ENCODE measurements at places on chromosomes 11 and 22. TPM values are rescaled to one million over a fixed set of nuclear protein-coding genes. Genes with fewer than 3 reads are reported as not detected.

GRCh38 chr11:46900091-46900746 lies 18.1 kb downstream of the LRP4 start:
- DNase-seq = no peak

DNA sequence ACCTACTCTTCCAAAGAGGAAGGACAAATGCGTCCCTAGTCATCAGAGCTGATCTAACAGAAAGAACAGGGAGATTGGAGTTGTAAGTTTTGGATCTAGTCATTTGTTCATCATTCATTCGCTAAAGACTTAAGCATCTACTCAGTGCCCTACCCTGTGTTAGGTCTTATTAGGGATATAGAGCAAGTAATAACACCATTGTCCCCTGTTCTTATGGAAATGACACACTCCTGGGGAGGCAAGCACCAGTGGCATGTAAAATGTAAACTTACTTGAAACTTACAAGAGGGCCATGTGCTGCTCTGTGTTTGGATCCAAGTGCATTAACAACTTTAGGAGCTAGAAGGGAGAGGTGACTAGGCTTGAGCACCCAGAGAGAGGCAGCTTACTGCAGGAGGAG lies 61.9 kb downstream of the P4HA3 start:
- no peak for DNase-seq

- DNase-seq = no peak
Measured at GRCh38 chr11:128447233-128447632, 140.1 kb downstream of the ETS1 start.

DNA sequence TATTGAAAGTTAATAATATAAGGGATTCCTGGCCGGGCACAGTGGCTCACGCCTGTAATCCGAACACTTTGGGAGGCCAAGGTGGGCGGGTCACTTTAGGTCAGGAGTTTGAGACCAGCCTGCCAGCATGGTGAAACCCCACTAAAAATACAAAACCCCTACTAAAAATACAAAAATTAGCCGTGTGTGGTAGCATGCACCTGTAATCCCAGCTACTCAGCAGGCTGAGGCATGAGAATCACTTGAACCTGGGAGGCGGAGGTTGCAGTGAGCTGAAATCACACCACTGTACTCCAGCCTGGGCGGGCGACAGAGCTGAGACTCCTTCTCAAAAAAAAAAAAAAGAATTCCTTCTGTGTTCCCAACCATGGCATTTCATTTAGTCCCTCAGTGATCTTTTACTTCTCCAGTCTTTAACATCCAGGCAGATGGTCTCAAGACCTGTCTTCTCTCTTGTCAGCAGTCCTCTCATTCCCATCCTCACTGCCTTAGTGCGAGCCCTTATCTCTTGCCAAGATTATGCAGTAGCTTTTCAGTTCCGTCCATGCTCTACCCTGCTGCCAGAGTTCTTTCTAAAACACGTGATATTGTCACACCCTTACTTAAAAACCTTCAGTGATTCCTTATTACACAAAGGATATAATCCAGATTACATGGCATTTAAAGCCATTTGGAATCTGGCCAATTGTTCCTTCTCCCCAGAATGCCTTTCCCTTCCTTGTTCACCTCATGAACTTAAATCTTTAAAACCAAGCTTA lies 17.9 kb downstream of the RTN3 start:
- DNase-seq = no peak

DNA sequence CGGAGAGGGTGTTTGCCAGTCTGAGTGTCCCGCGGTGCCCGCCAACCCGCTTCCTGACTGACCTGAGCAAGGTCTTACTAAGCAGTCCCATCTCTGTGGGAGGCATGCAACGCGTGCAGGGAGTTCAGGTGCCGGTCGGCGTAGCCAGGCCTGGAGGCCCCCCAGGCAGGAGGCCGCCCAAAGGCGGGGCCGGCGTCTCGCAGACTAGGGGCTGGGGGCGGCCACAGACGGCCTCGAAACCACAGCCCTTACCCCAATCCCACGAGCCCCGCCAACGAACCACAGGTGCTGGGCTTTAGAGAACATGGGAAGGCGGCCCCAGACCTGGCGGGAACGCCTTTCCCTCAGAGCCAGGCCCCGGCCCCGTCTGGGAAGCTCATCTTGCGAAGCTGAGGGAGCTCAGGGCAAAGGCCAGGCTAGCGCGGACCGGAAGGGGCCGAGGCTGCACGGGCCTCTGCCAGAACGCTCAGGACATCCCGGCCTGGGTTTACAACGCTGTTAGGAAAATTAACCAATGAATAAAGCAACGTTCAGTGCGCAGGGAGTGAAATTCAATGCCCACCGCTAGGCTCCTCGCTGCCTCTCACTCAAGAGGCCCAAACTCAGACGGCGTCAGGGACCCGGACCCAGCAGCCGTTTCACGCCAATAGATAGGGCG lies 2.1 kb upstream of the MTFP1 start:
- DNase-seq = no peak

DNA sequence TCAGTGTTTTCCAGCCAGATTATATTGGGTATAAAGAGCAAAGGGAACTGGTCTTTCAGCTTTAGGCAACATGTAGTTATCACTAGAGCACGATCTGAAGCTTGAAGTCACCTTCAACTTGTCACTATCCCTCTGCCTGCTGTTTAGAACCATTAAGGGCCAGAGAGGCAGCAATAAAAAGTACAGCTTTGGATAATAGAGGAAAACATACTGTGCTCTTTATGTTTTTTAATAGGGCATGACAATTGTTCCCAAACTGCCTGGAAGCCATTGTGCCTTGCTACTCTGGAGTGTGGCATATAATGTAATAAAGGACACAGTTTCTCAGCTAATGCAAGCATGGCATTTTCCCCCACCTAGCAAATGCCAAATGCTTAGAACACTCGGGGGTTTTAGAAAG lies 1912.0 kb upstream of the RAG2 start:
- no peak for DNase-seq

GRCh38 chr22:36816636-36817524 lies at the start of gene PVALB:
PVALB (minus strand) TSS chr22:36817035; CDS start chr22:36817005, 30 bp downstream.
- peak; percentile 65 for DNase-seq

GRCh38 chr11:112718483-112718882 lies 242.7 kb upstream of the NCAM1 start:
- DNase-seq = no peak

GRCh38 chr11:116730241-116730561 lies 42.6 kb downstream of the BUD13 start:
- DNase-seq = no peak

- peak; percentile 29 for DNase-seq
Measured at GRCh38 chr11:134665571-134666270, 253.7 kb upstream of the B3GAT1 start.

DNA sequence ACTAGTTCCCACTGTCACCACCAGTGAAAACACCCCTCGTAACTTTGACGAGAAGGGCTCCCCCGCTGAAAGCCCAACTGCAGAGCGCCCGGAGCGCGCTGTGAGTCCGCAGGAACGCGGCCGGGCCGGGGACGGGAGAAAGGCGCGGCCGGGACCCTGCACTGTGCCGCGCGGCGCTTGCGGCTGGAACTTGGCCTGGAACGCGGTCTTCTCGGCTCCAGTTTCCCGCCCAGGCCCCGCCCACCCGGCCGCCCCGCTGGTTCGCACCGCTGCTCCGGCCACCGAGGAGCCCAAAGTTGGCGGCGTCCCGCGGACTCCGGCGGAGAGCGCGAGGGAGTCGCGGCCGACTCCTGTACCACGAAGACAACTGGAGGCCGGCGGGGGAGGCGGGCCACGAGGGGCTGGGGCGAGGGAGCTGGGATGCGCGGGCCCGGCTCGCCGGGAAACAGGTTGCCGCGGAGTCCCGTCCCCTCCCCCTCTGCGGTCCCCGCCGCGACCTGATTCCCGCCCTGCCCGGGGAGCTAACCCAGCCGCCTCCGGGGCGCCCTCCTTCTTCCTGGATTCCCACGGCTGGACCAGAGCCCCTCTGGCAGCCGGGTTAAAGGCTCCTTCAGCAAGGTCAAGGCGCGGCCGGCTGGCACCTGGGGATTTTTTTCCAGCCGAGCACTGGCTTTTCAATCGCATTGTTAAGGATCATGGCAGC lies 3.4 kb downstream of the TENM4 start:
- DNase-seq = no peak

DNA sequence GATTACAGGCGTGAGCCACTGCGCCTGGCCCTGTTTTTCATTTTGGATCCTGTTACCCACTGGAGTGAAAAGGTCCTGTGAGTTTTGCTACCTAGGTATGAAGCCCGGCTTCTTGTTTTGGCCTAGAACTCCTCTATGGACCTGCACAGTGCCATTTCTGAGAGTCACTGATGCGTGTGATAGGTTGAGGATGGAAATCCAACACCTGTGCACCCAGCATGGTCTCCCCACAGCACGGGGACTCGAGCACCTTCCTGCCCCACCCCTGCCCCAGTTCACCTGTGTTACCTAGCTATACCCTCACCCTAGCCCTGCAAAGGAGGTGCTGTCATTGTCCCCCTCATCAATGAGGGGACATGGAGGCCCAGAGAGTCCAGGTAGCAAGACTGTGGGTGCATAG lies 5.1 kb downstream of the FBLN1 start:
- no peak for DNase-seq

DNA sequence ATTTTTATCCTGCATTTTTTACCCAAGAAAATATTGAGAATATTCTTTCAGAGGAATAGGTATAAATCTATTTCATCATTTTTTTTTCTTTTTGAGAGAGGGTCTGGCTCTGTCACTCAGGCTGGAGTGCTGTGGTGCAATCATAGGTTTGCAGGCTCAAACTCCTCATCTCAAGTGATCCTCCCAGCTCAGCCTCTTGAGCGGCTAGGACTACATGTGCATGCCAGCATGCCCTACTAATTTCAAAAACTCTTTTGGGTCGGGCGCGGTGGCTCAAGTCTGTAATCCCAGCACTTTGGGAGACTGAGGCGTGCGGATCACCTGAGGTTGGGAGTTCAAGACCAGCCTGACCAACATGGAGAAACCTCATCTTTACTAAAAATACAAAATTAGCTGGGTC lies 20.3 kb upstream of the PTPRJ start:
- no peak for DNase-seq

DNA sequence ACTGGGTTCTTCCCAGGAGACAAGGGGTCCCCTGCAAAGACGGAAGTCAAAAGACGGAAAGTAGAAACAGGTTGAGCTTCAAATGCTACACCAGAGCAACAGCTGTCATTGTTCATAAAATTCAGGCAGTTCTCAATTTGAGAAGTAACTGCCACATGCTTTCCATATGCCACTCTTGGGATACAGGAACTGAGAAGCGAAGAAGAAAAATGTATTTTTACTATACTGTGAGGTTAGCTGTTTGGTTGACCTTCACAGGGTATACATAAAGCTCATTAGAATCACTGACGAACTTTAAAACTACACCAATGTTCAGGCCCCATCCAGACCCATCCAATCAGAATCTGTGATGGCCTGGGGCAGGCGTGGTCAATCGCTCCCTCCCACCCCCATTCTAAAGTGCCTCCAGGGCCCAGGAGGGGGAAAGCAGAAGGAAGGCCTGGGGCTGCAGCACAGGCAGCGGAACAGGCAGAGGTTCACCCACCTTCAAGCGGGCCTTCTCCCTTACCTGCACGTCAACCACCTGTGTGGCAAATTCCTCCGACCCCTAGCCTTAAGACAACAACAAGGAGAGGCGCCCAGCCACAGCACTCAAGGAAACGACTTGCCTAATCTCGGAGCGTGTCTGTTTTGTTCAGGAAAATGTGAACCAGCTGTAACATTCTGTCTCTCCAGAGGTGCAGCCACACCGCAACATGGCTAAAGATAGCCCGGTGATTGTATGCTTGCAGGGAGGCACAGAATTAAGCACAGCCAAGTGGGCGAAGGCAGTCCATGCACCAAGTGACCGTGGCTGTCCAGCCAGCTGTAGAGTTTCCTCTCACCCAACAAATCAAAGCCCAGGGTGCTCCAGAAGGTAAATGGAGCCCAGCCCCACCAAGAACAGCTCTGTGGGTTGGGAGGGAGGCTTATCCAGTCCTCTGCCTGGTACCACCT lies 82.6 kb downstream of the MICAL3 start:
- no peak for DNase-seq

- no peak for DNase-seq
Measured at GRCh38 chr11:100769617-100770016, 82.5 kb downstream of the ARHGAP42 start.

DNA sequence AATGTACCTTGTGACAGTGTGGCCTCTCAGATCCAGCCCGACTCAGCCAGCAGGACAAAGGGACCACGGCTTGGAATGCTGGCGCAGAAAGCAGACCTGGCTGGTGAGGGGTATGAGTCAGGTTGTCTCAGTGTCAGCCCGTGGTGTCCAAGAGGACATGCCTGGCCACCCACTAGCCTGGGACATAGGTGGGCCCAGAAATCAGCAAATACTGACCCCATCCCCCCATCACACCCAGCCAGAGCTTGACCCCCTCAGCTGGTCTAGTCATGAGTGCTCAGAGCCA lies 4.5 kb downstream of the BANF1 start:
- DNase-seq = no peak

GRCh38 chr11:103892603-103893002 lies 143.8 kb upstream of the DDI1 start:
- DNase-seq = no peak

GRCh38 chr11:59207988-59208451 lies 4.7 kb downstream of the MPEG1 start:
- DNase-seq = no peak

DNA sequence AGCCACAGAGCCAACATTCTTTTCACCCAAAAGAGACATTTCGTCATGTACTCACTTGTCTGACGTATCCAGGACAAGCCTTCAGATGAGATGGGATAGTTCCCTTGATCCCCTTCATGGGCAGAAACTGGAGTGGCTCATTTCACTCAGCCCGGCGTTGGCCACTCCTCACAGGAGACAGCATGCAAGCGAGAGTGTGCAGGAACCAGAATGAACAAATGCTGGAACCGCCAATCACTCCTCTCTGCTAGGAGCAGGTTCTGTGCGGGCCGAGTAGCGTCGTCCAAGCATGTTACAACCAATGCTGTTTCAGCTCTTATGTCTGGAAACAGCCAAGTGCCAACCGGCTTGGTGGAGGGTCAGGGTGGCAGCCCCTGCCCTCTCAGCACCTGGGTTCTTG lies 56.7 kb upstream of the GNAZ start:
- no peak for DNase-seq

DNA sequence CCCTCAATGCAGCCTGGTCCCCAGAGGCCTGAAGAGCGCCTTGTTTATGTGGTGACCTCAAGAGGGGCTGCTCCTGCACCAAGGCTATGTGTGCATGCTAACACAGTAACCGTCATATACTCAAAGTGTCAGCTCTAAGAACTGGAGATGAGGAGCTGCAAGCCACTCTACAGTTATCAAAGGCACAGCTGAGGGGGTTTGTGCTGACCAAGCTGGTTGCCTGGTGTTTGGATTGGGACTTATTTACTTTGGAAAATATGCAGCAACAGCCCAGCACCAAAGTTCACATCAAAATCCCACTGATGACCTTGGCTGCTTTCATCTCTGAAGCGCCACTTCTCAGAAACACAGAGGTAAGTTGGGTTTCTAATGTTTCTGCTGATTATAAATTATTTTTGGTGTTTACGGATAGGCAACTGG lies at the start of gene SERPIND1:
Gene SERPIND1 (plus strand): TSS at position 321 of the 420 bp plus-strand sequence. CDS start 5,200 bp downstream, outside the sequence.
- DNase-seq = no peak

- no peak for DNase-seq
Measured at GRCh38 chr22:47281126-47282106, 519.0 kb downstream of the TBC1D22A start.

Gene H19
- 10.0 TPM for polyA plus RNA-seq

Gene LRRC32
- 1.9 TPM for polyA plus RNA-seq

Gene SPON1
- polyA plus RNA-seq = 1.5 TPM

Gene MUC2
- not detected for polyA plus RNA-seq

Gene LIF
- 3.3 TPM for polyA plus RNA-seq

Gene AMOTL1
- polyA plus RNA-seq = 8.2 TPM

Gene BBS1
- polyA plus RNA-seq = 19.5 TPM

Gene ZNF214
- polyA plus RNA-seq = 0.71 TPM

Gene CD3G
- 0.02 TPM for polyA plus RNA-seq

Gene DUSP8
- 3.6 TPM for polyA plus RNA-seq

Gene RFPL2
- 0.15 TPM for polyA plus RNA-seq

Gene EXPH5
- 0.86 TPM for polyA plus RNA-seq

Gene KRTAP5-1
- polyA plus RNA-seq = not detected

Gene TRPM5
- 0.05 TPM for polyA plus RNA-seq

Measured in H1 (cell line).